ENCODE measurements at places on chromosomes 4 and X.
A peak's percentile ranks its signal among the peaks of the same experiment; 100 is the strongest.

DNA sequence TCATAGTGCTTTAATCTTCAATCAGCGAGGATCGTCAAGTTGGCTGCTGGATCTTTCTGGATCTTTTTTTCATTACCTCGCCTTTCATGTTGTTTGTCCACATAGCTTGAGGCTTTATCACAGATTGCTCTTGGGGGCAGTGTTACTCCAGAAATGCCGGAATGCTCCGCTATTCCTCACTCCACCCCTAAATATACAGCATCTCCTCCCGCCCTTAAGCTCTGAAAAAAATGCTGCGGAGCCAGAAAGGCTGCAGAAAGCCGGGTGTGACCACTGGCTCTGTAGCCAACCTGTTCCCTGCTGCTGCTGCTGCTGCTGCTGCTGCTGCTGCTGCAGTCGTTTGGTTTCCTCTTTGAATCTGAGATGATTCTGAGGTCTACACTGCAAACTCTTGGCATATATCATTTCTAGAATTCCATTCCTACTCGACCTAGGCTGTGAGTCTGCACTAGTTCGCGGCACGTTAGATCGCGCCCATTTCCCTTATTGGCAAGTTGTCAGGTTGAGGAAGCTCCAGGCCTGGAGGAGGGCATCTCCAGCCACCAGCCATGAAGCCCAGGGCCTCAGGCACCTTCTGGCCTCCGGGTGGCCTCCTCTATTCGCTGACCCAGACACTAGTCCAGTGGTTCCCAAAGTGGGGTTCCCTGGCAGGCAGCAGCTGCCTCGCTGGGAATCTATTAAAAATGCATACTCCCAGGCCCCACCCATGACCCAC lies 34.2 kb downstream of the WDR13 start:
- peak; percentile 59 for DNase-seq

DNA sequence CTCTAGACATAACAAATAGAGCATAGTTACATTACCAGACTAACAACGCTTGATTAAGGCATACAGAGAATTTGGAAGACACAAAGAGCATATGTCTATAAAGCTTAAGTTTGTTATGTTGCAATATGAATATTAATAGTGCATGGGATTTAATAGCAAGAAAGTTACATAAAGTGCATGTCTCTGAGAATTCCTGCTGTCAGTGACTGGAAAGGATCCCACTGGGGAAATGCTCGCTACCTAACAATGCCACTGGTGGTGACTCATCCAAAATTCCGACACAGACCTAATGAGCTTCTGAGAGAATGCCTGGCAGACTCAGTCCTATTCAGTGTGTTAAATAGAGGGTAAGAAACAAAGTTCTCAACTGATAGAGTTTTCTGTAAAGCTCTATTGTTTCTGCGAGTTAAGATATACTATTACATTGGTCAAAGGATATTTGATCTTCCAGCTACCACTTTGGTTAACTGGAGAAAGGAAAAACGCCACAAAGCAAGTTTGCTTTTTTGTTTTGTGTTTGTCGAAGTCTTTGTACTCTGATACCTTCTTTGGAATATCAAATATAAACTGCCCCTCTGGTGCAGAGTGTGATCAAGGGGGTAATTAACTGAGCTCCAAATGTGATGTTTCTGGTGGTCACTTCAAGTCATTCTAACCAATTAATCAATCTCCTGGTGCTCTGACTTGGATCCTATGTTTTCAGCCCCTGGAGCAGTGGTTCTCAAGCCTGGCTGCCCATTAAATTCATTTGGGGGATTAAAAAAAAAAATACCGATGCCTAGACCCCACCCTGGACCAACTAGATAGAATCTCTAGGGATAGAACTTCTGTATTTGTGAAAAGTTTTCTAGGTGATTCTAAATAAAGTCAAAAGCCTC lies 107.9 kb downstream of the PALLD start:
- DNase-seq: no peak

DNA sequence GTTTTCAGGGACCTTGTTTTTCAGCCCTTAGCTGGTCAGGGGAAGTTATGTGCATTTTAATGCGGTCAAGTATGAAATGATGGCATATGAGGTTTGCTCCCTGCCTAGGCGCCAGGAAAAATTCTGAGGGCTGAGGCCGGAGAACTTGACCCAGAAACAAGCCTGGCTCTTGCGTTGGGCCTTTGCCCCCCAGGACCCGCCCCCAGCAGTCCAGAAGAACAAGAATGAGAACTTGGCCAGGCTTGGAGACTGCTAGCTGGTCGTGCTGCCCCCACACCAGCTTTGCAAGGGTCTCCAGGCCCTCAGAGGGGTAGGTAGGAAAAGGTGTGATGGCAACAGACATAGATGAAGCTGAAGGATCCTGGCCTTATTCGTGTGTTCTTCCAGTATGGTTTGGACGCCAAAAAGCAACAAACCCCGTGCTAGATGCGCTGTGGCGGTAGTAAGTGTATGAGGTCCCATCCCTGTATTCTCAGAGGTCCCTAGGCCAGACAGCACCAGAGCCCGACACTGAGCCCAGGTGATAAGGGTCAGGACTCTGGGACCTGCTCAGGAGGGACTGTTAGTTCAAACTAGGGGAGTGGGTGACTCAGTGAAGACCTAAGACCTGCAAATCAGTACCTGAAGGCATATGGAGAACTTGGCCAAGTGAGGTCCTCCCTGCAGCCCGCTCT lies 10.5 kb downstream of the NKX3-2 start:
- DNase-seq: no peak

DNA sequence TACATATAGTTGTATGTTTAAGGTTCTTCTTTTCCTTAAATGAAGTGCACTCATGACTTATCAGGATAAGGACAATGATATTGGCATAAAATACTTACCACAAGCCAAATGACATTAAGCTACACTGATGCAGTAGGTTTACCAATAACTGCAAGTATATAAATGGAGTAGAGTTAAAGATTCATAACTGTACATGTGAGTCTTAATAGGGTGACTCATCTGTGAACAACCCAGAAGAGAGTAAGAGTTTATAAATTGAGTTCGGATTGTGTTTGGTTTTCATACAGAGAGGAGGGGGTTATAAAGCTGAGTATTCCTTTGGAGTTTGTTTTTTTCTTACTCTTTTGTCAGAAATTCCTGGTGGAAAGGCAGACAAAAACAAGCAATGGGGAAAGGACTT lies 144.8 kb downstream of the TLL1 start:
- DNase-seq: no peak

- DNase-seq: no peak
Measured at GRCh38 chr4:15333692-15334633, 93.9 kb upstream of the C1QTNF7 start.

GRCh38 chrX:137044893-137045292 lies 11.1 kb upstream of the GPR101 start:
- no peak for DNase-seq

GRCh38 chr4:145285928-145286327 lies 105.5 kb upstream of the OTUD4 start:
- no peak for DNase-seq
